Right renal pelvis (tissue), 4 donors: ENCODE measurements at places on chromosomes 2 and 18. TPM values are rescaled to one million over a fixed set of nuclear protein-coding genes. Genes with fewer than 3 reads are reported as not detected.

DNA sequence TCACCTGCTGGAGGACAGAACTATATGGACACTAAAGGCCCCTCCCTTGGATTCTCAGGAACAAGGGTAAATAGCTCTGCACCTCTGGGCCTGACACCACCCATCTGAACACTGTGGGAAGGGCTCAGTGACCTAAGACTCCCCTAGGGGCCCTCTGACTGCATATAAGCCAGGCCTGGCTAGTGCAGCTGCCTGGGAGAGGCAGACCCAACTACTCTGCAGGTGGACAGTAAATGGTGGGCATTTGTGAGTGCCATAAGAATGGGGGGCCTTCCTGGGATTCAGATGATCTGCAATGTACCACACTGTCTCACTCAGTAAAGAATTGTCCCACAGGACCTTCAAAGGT, 11.2 kb upstream of the WIPF1 start:
- DNase-seq, result no peak

- no peak for DNase-seq
Observed at GRCh38 chr2:241499146-241499965, 9.0 kb downstream of the STK25 start.

DNA sequence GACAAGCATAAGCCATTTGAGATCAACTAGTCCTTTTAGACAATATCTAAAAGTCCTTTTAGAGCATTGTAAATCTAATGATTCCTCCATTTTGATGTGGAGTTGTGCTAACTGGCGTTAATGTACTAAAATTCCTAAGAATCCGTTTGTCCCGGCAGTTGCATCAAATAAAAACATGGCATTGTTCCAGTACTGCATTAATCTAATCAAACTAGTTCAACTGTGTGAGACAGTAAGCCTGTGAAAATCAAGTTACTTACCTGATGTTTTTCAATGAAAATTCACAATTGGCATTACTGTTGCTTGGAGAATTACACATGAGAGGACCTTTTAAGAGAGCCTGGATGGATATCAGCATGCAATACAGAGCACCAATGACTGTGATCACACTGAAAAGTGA, 13.3 kb downstream of the TM4SF20 start:
- no peak for DNase-seq

PKDCC gene
- 293 TPM for polyA plus RNA-seq

- DNase-seq, result no peak
Observed at GRCh38 chr2:158179660-158180059, 78.0 kb downstream of the UPP2 start.

DNA sequence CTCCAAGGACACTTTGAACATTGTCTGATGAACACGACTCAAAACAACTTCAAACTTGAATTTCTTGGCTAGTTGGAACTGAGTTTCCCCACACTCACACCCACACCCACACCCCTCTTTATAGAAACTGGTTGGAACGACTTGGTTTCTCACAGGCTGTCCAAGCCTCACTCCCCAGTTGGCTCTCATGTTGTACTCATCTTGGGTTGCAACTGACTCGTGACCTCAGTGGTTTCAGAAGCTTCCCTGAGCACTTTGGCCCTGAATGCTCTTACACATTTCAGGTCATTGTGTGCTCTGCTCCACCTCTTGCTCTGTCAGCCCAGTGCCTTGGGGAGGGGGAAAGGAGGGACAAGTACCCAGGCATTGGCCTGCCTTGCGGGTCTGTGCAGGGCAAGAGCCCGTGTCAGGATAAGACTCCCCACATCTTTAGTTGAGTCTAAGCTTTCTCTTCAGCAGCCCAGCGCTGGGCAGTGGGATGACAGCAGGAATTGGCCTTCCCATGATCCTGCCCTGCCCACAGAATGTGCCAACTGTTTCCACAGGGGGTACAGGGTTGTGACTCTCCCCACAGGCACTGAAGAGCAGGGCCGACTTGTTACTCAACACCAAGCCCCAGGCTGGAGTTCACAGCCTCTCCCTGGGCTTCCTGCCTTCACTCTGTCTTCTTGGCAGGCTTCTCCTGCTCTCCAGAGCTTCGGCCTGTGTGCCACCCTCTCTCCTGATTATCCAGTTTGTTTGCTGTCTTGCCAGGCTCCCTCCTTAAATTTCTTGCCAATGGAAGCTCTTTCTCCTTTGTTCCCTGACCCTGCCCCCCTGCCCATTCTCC, 104.6 kb downstream of the RTN4 start:
- DNase-seq, result no peak

DNA sequence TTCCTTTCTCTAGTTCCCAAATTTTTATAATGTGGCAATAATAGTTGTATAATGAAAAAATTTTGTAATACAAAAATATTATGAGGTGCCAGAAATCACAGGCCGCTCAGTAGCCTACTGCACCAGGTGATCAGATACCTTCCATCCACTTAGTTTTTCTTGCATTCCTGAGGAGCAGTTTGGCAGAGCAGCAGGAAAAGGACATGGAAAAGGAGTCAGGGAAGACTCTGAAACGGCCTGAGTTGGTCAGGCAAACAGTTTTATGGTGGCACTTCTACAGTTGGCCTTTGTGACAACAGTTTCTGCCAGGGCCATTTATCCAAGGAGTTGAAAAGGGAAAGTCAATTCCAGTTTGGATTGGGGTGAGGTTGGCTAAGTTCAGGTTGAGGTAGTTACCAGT, 165.4 kb upstream of the ALPP start:
- no peak for DNase-seq

GPBAR1 gene
- 2.1 TPM for polyA plus RNA-seq

- no peak for DNase-seq
Observed at GRCh38 chr2:160474891-160475787, 18.5 kb downstream of the RBMS1 start.

CDH2 gene
- polyA plus RNA-seq, result 87.1 TPM

DNA sequence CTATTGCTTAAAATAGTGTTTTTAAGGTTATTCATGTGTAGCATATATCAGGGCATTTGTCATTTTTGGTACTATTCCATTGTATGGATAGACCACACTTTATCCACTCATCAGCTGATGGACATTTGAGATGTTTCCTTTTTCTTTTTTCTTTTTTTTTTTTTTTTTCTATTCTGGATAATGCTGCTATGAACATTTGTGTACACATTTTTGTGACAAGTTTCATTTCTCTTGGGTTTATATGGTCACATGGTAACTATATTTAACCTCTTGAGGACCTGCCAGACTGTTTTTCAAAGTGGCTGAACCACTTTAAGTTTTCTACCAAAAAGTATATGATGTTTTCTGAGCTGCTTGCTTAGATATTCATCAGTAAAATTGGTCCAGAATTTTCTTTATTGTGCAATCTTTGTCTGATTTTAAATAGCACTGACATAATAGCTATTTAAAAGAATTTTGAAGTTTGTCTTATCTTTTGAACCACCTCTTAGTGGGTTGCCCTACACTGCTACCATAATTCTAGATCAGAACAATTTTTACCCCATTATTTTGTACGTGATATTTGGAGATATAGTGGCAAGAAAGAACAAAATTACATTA, 219.4 kb upstream of the SIX3 start:
- no peak for DNase-seq

DNA sequence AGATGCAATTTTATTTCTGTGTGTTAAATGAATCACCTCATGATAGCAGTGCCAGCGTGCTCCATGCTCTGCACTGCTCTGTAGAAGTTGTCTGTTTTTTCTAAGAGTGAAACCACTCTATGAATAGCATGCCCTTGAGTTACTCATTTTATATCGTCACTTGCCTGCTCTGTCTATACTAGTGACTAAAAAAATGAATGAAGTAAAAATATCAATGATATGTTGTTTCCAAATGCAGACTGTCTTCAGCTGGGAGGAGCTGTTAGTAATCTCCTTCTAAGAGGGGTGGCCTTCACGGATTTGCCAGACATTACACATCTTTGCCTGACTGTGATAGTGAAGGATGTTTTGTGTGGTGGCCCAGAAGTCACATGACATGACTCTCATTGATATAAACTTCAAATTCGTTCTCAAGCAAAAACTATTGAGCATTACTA, 852.1 kb downstream of the CNTNAP5 start:
- DNase-seq, result no peak
